Stimulated activated CD4-positive, alpha-beta T cell treated with anti-CD3 and anti-CD28 coated beads, TNF-alpha, amount 100 ng/mL, for 24 hours (primary cell): ENCODE measurements at places on chromosomes 11 and 22.

DNA sequence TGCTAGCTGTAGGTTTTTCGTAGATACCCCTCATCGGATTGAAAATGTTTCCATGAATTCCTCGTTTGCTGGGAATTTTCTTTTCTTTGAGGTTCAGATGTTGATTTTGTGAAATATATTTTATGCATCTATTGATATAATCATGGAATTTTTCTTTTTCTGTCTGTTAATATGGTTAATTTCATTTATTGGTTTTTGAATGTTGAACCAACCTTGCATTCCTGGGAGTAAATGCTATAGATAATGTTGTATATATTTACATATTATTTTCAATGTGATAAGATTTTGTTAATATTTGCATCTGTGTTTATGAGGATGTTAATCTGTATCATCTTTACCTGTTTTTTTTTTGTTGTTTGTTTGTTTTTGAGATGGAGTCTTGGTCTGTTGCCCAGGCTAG, 10.6 kb upstream of the NDUFA6 start:
- DNase-seq: no peak

GRCh38 chr11:2883640-2883978, 2.0 kb downstream of the CDKN1C start:
- no peak for DNase-seq

GRCh38 chr11:100663996-100664395, 23.1 kb upstream of the ARHGAP42 start:
- no peak for DNase-seq

GRCh38 chr11:128809128-128809527, 58.0 kb downstream of the KCNJ1 start:
- DNase-seq: no peak

DNA sequence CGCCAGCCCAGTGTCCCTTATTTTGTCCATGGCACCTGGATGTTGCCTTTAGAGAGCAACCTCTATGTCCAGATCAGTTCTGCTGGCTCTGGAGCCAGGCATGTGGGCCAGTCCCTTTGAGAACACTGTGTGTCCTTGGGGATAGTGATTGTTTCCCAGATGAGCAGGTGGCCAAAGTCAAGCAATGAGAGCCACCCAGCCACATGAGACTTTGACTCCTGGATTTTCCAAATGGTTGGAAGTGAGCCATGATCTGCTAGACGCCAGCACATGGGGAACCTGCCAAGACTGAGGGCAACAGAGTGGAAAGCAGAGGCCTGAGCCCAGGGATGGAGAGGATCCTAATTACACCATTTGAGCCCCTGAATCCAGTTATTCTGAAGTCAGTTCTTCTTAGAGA, 479.8 kb downstream of the OPCML start:
- DNase-seq: no peak

GRCh38 chr11:8111636-8112035, 30.6 kb downstream of the TUB start:
- no peak for DNase-seq

GRCh38 chr11:103960108-103960507, 76.3 kb upstream of the DDI1 start:
- no peak for DNase-seq

- DNase-seq: no peak
Observed at GRCh38 chr11:95042239-95042638, 7.0 kb upstream of the KDM4F start.

- no peak for DNase-seq
Observed at GRCh38 chr11:75852406-75853017, 37.5 kb downstream of the UVRAG start.

DNA sequence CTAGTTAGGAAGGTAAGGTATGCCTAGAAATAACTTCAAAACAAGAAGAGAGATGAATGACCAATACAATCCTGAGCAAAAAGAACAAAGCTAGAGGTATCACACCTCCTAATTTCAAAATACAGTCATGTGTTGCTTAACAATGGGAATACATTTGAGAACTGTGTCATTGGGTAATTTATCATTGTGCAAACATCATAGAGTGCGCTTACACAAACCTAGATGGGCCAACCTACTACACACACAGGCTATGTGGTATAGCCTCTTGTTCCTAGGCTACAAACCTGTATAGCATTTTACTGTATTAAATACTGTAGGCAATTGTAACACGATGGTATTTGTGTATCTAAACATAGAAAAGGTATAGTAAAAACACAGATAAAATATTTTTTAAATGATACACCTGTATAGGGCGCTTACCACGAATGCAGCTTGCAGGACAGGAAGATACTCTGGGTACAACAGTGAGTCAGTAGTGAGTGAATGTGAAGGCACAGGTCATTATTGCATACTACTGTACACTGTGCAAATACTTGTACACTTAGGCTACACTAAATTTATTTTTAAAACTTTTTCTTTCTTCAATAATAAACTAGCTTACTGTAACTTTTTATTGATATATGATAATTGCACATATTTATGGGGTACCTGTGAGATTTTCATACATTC, 48.2 kb downstream of the STK33 start:
- DNase-seq: no peak

DNA sequence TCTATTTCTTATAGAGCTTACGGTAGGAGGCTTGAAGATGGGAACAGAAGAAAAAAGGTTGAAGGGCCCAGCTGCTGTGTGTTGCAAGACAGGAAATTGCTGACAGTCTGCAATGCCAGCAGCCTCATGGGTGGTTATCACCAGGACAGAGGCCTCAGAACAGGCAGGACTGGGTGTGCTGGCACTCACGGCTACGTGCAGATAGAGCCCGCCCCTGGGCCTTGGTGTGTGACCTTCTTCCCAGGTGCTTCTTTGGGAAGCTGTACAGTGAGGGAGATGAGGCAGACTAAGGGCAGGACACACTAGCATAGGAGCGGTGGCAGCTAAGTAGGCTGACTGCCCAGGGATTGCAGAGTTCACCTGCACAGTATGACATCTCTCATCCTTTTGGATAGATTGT, 12.6 kb downstream of the PRAME start:
- no peak for DNase-seq

- DNase-seq: no peak
Observed at GRCh38 chr22:26559961-26560575, 29.9 kb downstream of the TPST2 start.

- no peak for DNase-seq
Observed at GRCh38 chr11:117420143-117420485, 92.5 kb downstream of the CEP164 start.

GRCh38 chr22:33656808-33657628, 263.3 kb downstream of the LARGE1 start:
- DNase-seq: no peak

DNA sequence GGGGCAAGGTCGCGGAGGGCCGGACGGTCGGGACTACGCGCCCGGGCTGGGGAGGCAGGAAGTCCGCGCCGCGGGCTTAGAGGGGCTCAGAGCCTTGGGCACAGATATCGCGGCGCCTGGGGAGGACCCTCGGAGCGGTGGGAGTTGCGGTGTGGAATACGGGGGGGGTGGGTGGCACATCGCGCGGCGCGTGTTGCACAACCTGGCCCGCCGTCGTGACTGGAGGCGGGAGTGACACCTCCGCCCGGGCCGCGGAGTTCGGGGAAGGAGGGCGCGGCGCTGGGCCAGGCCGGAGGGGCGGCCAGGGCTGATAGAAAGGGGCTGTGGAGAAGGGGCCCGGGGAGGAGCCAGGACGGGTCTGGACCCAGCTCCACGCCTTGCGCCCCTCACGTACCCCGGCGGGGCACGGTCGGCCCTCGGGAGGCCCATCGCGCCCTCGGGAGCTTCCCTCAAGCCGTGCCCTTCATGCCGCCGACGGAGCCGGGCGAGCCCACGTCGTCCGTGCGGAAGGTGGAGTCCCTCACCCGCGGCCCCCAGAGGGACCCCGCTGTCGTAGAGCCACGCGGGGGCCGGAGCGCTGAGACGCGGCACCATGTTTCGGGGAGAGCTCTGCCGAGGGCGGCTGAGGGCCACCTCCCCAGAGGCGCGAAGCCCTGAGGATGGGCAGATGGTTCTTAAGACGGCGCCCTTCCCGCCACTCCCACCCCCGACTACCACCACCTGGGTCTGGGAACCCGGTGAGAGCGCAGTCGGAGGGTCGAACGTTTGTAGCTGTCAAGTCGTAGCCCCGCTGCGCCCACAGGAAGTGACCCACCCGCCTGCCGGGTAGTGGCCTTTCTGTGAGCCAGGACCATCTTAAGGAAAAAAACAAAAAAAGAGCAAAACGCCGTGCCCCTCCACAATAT, 729 bp downstream of the IL17RA start:
- peak; percentile 24 for DNase-seq

GRCh38 chr11:43447151-43447550, 88.4 kb downstream of the TTC17 start:
- no peak for DNase-seq

DNA sequence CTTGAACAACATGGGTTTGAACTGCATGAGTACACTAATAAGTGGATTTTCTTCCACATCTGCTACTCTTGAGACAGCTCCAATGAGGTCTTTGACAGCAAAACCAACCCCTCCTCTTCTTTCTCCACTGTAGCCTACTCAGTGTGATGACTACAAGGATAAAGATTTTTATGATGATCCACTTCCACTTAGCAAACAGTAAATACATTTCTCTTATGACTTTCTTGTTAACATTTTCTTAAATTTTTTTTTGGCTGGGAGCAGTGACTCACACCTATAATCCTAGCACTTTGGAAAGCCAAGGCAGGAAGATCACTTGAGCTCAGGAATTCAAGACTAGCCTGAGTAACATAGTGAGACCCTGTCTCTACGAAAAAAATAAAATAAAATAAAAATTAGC, 9.9 kb upstream of the EIF4G2 start:
- DNase-seq: no peak

- no peak for DNase-seq
Observed at GRCh38 chr11:19929655-19930054, 217.0 kb downstream of the NAV2 start.

GRCh38 chr11:830295-831117, 2.2 kb upstream of the CD151 start:
- peak; percentile 66 for DNase-seq

GRCh38 chr11:50098186-50098725, 65.6 kb downstream of the OR4C45 start:
- no peak for DNase-seq

GRCh38 chr11:130525307-130525706, 76.9 kb downstream of the ADAMTS15 start:
- DNase-seq: no peak
